ENCODE measurements at places on chromosomes 16 and 17. TPM values are rescaled to one million over a fixed set of nuclear protein-coding genes. Genes with fewer than 3 reads are reported as not detected.

GRCh38 chr17:78242024-78242742 lies 10.8 kb downstream of the TMEM235 start:
- DNase-seq: peak; percentile 23

Gene KRTAP9-2
- polyA plus RNA-seq: not detected

GRCh38 chr16:14416184-14416583 lies 213.9 kb downstream of the PARN start:
- DNase-seq: no peak

GRCh38 chr17:39009581-39010001 lies 42.4 kb upstream of the FBXO47 start:
- no peak for DNase-seq

DNA sequence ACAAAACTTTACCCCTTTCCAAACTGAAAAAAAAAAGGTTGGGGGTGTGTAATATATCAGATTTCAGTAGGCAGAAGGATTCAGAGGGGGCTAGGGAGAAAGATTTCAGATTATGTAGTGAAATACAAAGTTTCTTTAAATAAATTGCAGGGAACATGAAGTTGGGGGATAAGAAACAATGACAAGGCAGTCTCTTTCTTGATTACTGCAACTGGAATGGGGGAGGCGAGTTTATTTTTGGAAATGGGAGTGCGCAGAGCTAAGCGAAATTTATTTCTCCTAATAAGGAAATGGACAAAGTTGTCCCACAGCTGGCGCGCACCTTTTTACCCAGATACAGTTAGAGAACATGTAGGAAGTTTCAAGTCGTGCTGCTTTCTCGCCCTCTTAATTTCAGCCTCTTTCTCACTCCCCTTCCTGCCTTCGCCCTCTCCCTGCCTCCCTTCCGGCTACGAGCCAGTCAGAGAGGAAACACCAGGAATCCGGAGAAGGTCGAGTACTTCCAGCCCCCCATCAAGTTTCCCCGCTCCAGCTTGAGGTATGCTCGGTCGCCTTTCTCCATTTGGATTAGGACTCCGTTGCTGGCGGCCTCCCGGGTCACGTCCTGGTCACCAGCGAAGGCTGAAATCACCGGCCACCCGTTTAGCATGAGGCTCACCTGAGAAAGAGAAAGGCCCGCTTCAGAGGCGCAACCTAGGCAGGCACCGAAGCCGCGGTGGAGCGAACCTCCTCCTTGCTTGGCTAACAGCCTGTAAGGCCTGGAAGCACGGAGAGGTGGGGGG lies 2.5 kb downstream of the CBLN1 start:
- no peak for DNase-seq

- DNase-seq: peak; percentile 99
These were observed 157.4 kb downstream of the PRKCA start for GRCh38 chr17:66459811-66460270.

Gene NGFR
- 0.81 TPM for polyA plus RNA-seq

- DNase-seq: peak; percentile 15
These were observed 36.7 kb downstream of the SEC14L5 start for GRCh38 chr16:4994719-4995434.

- no peak for DNase-seq
These were observed 35.2 kb downstream of the ZNF207 start for GRCh38 chr17:32385121-32385520.

Gene SEPTIN12
- not detected for polyA plus RNA-seq

Gene KRTAP1-5
- 134 TPM for polyA plus RNA-seq

DNA sequence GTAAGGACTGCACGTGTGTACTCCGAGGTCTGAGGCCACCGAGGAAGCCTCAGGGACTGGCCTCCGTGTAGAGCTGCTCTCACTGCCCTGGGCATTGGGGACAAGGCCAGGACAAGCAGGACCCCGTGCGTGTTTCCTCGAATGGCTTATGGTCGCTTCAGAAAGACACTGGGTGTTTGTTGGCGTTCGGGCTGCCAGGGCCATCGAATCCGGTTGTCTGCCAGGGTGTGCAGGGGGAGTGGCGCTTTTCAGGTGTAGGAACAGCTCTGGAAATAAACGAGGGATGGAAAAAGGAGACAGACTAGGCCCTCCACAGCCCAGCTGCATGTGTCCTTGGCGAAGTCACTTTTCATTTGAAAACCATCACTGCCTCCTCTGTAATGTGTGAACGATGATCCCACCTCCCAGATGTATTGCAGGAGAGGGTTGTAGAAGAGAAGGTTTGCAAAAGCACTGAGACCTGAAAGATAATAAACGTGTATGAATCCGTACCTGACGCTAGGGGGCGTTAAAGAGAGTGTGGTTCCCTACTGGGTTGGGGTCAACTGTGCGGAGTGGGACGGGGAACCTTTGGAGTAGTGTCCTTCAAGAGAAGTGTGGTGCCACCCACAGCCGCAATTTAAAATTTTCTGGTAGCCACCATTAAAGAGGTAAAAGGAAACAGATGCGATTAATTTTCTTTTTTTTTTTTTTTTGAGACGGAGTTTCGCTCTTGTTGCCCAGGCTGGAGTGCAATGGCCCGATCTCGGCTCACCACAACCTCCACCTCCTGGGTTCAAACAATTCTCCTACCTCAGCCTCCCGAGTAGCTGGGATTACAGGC lies 2.1 kb upstream of the ZSCAN10 start:
- peak; percentile 61 for DNase-seq

DNA sequence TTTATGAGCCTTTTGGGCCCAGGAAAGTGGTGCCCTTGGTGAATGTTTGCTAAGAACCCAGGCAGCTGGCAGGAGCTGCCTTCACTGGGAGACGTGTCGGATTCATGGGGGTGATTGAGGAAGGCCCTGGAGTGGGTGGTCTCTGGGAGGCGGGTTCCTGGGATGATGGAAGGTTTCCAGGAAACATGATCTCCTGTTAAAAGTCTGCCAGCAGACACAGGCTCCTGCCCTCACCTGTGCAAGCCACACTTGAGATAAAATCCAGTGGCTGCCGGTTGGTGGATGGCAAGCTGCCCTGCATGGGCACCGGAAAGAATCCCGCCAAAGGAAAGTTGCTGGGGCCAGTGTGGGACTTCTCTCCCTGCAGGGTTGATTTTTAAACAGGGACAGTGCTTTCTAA lies 189.0 kb upstream of the CIBAR2 start:
- DNase-seq: no peak

- DNase-seq: peak; percentile 90
These were observed 334.5 kb downstream of the SEC14L1 start for GRCh38 chr17:77475016-77475976.

DNA sequence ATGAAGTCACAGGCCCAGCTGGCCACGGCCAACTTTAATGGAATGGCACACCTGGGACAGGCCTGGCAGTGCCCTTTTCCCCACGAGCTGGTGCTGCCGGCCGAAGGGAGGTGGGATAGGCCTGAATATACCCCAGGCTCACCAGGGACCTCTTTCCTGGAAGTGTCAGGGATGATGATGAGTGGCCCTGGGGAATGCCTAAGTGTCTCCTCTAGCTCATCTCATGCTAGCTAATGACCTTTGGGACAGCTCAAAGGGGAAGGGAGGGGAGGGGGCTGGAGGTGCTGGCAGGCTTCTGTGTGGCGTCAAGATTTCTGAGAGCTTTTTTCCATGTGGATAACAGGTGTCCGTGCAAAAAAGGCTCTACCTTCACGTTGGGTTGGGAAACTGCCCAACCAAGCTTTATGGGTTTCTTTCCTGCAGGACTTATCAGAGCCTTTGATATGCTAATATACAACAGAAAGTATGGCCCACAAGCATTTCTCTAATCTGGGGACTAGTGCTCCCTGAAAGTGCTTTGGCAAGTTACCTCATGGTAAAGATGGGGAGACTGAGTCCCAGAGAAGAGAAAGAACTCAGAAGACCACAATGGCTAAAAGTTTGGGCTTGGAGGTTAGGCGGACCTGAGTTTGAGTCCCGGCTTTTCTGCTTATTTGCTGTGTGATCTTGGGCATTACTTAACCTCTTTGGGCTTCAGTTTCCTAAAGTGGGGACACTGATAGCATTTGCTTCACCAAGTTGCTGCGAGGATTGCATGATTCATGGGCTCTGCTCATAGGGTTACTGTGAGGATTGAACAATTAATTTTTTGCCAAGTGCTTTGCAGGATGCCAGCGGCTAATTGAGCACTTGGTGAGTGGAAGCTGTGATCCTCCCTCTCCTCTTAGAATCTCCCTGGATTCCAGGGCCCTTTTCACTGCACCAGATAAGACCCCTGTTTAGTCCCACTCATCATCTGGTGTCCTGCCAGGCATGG lies 14.0 kb downstream of the ADGRG1 start:
- peak; percentile 51 for DNase-seq

- peak; percentile 93 for DNase-seq
These were observed 58.6 kb upstream of the TNRC6A start for GRCh38 chr16:24670623-24671454.

Gene ARHGAP44
- 0.33 TPM for polyA plus RNA-seq

- DNase-seq: peak; percentile 88
These were observed 52.5 kb upstream of the MTSS2 start for GRCh38 chr16:70738083-70738977.

Gene PLSCR3
- 136 TPM for polyA plus RNA-seq

DNA sequence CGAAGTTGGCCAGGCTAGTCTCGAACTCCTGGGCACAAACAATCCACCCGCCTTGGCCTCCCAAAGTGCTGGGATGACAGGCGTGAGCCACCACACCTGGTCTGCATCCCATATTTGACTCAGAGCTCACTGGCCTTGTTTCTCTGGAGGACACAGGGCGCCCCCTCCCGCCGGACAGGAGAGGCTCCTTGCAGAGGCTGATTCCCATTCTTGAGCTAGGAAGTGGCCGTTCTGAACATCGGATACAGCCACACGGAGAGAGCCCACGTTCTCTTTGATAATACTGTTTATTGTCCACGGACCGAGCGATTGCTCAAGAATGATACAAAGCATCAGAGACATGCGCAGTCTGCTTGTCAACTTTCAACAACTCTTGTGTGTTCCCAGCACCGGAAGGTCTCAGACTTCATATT lies 12.1 kb upstream of the USP36 start:
- DNase-seq: no peak

Gene KRTAP3-1
- polyA plus RNA-seq: not detected

Gene CDRT15L2
- polyA plus RNA-seq: not detected

Gene SPIRE2
- 0.79 TPM for polyA plus RNA-seq

DNA sequence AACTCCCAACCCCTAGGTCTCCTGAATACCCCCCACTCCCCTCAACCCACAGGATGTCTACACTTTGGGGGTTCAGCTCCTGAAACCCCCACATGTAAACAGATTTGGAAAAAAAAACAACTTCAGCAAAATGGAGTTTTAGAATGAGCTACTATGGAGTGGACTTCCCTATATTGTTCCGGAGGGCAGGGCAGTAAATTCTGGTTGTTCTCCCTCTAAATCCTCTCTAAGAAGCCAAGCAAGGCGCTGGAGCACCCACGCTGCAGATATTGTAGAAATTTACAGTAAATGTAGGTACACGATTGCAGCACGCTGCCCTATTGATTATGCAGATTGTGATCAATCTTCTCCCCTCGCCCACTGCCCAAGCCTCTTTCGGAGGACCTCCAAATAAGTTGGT lies 8.5 kb upstream of the ZFHX3 start:
- no peak for DNase-seq

Gene SLC5A10
- 0.10 TPM for polyA plus RNA-seq

DNA sequence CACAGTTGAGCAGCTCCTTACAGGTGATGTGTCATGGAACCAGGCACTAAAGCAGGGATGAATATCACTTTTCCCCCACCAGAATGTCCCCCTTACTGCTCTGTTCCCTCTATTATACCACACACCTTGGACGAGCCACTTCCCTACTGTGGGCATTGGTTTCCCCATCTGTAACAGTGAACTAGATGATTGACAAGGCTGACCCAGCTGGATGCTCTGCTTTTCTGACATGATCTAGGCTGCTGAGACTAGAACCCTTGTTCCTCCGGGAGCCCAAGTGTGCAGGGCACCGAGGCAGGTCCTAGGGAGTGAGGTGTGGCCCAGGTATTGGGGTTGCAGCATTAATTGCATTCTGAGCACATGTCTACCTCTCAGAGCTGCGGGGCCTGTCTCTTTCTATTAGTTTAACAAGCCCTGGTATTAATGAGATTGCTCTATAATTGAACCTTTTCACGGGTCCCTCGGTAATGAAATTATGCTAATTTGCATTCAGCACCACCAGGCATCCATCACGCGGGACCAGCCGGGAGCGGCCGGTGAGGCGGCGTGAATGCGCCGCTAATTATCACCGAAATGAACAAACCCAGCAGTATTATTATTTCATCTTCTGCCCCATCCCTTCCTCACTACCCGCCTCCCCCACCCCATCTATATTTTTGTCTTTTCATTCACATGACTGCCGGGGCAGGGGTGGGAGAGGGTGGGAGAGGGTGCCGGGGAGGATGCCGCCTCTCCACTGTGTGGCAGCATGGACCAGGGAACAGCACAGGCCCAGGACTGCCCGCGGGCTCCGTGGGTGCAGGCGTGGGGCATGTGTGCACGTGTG lies 121.1 kb downstream of the CYLD start:
- DNase-seq: no peak

GRCh38 chr17:11980813-11981212 lies 16.5 kb downstream of the ZNF18 start:
- peak; percentile 26 for DNase-seq

- no peak for DNase-seq
These were observed 11.6 kb upstream of the RNF213 start for GRCh38 chr17:80248894-80249710.

Gene OTOP2
- not detected for polyA plus RNA-seq

DNA sequence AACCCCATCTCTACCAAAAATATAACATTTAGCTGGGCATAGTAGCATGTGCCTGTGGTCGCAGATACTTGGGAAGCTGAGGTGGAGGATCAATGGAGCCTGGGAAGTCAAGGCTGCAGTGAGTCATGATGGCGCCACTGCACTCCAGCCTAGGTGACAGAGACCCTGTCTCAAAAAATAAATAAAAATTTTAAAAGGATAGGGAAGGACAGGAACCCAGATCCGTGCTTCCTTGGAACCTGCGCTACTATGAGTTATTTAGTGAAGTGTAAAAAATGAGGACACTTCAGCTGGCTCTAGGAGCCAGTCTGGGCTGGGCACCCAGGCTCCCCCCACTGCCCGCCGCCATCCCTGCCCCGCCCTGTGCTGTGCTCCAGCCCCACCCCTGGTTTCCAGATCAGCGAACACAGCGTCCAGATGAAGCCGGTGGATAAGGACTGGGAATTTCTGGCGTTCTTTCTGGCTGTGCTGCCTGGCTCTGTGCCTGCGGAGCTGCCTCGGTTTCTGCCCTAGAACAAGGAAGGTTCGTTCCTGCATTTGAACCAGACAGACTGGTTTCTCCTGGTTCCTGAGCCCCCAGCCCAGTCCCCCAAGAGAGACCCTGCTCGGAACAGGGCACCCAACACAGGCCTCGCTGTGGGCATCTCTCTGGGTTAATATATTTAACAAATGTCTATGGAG lies 18.5 kb downstream of the PLLP start:
- peak; percentile 58 for DNase-seq

- no peak for DNase-seq
These were observed 19.3 kb downstream of the IGFBP4 start for GRCh38 chr17:40462343-40463121.

GRCh38 chr16:83365166-83365565 lies 442.6 kb upstream of the HSBP1 start:
- DNase-seq: peak; percentile 76

Gene SHISA9
- polyA plus RNA-seq: not detected

Measured in GM23248 (cell line).